Left forelimb (tissue), 1 donor: ENCODE measurements at places on chromosomes 1 and 21.
A peak's percentile ranks its signal among the peaks of the same experiment; 100 is the strongest.

DNA sequence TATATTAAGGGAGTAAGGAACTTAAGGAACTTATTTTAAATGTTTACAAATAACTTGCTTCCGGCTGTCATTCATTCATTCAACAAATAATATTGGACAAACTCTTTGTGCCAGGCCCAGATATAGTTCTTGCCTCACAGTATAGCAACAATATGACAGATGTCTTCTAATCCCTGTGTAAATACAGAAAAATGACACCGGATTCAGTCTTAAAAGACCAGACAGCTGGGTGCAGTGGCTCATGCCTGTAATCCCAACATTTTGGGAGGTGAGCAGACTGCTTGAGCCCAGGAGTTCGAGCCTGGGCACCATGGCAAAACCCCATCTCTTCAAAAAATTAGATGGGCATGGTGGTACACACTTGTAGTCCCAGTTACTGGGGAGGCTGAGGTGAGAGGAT is 23.7 kb downstream of the EIF2B3 start:
- DNase-seq = no peak

DNA sequence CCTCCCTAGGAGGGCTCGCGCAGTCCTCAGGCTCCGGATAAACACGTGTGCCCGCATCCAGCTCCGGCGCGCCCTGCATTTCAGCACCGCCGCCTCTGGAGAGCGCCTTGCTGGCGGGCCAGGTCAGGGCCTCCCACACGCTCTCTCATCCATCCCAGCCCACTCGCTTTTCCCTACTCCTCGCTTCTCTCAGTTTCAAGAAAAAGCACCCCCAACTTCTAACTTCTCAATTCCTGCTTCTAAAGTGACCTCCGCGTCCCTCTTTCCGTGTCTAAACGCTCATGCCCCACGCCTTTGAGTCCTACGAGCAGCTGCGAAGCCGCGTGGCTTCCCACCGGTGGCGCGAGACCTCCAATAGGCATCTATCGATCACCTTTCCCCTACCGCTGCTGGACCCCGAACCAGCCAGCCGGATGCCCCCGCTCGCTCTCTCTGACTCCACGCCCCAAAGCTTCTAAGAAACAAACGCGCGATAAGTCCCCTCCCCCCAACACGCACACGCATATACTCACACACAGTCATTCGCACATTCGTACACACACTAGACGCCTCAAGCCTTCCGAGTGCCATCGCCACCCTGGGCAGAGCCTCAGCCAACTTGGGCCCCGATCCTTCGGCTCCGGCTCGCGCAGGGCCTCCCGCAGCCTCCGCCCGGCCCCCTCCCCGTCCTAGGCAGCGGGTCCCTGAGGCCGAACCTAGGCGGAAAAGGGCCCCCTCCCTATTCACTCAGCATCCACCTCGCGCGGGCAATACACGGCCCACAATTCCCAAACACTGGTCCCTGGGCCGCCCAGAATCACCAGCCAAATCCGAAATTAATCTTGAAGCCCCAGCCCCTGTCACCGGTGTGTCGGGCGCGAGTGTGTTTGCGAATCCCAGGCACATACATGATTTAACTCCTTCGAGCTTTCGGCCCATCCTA is 1.1 kb downstream of the NMNAT2 start:
- peak; percentile 84 for DNase-seq

DNA sequence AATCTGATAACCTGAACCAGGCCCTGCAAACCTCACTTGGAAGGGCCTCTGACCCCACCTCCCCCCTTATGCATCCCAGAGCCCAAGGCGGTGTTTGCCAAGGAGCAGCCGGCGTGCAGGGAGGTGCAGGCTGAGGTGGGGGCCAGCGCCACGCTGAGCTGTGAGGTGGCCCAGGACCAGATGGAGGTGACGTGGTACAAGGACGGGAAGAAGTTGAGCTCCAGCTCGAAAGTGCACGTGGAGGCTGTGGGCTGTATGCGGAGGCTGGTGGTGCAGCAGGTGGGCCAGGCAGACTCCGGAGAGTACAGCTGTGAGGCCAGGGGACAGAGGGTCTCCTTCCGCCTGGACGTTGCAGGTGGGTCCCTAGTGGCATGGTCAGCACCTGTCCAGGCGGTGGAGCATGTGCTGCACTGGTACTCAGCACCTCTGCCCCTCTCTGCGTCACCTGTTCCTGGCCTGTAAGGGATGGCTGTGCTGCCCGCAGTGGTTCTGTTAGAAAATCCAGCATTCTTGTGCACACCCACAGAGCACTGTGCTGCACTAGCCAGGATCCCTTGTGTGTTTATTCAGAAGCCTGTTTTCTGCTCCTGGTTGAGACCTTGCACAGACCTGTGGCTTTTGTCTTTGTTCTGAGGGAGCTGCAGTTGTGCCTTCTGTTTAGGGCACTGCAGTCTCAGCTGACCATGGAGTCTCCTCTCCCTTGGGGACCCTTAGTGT is 11.6 kb downstream of the OBSCN start:
- peak; percentile 49 for DNase-seq

DNA sequence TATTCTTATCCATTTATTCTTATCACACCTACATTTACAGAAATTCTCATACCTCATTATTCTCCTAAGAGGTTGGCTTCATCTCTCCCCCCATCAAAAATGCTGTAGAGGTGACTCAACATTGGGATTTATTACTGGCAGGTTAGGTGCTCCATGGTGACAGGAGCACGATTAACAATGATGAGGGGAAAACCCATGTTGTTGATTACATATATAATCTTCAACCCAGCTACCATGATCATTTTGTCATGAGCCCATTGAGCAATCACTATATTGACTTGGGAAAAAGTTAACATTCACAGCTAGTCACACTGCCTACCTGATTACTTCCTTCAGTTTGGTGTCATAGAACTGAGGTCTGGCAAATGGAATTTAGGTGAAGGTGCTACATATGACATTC is 712.1 kb upstream of the CHRM3 start:
- DNase-seq = no peak

DNA sequence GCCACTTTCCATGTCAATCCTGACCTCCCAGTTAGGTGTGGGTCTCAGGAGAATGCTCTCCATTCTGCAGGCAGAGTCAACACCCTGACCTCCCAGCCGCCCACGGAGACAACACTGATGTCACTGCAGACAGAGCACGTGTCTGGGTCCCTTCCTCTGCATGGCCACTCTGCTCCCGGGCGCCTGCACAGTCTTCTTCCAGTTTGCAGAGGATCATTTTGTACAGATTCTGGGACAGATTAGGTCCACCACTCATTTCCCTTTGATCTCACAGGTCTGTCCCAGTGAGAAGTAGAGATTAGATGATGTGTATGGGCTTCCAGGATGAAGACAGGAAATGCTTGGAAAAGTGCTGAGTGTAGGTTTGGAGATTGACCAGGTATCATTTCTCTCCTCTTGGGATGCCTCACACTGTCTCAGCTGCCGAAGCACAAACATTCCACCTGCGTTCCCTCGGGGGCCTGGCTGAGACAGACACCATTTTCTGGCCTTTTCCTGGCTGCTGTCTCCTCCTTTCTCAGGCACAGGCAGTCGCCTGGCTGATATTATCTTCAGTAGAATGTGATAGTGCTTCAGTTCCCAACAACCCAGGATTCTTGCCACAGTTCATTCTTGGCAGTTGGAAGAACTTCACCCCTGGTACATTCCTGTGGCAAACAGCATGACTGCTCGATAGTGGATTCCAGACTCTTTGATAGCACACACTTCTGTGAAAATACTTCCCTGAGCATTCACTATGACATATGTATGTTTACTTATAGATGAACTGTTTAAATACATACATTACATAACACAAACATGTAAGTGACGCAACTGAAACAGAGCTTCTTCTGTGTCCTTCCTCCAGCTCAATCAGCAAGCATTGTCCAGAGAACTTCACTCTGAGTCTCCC is 7.9 kb downstream of the MYBPHL start:
- peak; percentile 74 for DNase-seq

DNA sequence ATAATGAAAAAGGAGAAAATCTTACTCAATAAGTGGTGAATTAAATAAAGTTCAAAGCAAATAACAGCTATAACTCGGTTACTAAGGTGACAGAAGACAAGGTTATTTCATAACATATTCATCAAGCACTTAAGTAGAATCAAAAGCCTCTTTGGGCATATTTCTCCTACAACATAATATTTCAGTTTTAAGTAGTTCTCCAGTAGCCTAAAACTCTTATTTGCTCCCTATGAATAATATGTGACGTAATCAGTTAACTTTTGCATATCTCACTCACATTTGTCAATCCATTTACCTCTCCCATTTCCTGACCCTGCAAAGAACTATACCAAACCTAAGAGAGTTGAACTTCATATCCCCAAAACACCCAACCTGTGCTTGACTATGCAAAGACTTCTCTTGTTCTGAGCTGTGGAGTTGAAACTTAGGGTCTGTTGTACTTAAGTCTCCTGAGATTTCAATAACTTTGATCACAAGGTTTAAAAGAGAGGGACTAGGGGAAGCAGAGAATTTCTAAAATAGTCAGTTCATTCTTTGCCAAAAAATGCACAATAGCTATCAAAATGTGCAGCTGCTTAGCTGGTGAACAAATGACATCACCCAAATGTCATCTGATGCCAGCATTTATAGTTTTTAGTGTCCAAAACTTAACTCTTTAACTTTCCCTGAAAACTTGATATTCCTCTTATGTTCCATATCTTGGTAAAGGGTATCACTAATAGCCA is 37.2 kb downstream of the TTLL7 start:
- no peak for DNase-seq

GRCh38 chr21:38219049-38219628 is 37.7 kb upstream of the KCNJ15 start:
- no peak for DNase-seq

- no peak for DNase-seq
Measured at GRCh38 chr1:57986432-57986831, 560.1 kb downstream of the OMA1 start.

DNA sequence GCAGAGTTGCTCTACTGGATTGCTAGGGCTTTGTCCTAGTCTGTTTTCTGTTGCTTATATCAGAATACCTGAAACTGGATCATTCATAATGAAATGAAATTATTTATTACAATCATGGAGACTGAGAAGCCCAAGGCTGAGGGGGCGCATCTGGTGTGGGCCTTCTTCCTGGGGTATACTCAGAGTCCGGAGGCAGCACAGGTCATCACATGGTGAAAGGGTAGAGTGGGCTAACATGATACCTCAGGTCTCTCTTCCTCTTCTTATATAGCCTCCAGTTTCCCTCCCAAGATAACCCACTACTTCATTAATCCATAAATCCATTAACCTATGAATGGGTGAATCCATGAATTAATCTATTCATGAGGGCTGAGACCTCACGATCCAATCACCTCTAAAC is 667.6 kb upstream of the NCAM2 start:
- no peak for DNase-seq

- no peak for DNase-seq
Measured at GRCh38 chr1:89598450-89599331, 34.2 kb upstream of the LRRC8C start.

- DNase-seq = no peak
Measured at GRCh38 chr1:233635765-233636502, 22.0 kb downstream of the KCNK1 start.

DNA sequence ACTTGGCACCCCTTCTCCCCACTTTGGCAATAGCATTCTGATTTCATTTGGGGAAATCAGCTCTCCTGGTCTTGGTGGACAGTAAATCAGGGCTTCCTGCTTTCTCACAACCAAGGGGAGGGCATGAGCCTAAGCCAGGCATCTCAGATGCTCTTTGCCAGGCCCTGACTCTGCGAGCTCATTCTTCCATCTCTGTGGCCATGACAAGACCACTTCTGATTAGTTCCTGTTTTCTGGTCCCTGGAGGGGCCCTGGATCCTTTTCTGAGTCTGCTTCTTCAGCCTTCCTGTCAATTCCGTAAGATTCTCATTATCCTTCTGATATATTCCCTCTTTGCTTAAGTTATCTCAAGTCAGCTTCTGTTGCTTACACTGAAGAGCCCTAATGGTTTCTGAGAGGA is 210.4 kb downstream of the HIVEP3 start:
- no peak for DNase-seq

DNA sequence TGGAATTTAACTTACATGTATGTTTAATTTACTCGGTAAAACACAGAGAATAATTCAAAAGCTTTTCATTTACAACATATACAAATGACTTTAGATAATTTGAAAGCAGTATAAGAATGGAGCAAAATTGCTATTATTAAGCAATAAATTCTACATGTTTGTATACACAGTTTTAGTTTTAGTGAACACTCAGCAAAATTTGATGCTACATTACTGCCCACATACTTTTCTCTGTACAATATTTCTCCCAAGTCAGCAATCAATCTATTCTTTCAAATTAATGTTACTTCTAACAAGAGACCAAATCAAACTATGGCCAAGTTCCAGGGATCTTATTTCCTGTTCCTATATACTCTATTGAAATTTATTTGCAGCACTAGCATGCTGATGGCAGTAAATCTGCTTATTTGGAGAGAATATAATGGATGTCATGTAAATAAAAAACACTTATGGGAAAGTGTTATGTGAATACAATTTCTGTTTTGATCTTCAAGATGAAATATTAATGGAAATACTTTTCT is 82.6 kb upstream of the BRINP3 start:
- no peak for DNase-seq

DNA sequence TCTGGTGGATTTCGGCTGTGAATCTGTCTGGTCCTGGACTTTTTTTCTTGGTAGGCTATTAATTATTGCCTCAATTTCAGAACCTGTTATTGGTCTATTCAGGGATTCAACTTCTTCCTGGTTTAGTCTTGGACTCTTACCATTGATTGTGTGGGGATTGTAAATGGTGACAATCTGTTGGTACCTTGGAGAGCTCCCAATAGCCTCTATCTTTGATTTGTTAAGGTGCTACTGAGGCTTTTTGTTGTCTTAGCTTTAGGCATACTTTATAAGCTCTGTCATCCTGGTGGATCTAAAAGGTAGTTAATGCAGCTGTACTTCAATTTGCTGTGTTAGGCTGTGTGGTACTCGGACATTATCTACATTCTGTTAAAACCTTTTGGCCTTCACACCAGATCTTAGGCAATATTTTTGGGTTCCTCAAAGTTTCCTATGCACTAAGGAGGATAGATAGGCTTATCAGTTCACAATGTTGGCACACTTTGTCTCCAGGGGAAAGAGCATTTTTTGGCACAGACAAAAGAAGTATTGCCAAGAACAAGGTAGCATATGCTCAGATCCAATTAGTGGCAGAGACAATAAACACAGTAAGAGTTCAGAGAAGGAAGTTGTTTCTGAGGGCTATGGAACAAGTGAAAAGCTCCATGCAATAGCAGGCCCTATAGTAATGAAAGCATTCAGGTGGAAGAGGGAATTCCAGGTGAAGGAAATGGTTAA is 230.4 kb downstream of the PDE4B start:
- no peak for DNase-seq
